ENCODE measurements at places on chromosomes 3 and 15. TPM values are rescaled to one million over a fixed set of nuclear protein-coding genes. Genes with fewer than 3 reads are reported as not detected.

- no peak for DNase-seq
These were observed 48.7 kb upstream of the WDR72 start for GRCh38 chr15:53808058-53808706.

DNA sequence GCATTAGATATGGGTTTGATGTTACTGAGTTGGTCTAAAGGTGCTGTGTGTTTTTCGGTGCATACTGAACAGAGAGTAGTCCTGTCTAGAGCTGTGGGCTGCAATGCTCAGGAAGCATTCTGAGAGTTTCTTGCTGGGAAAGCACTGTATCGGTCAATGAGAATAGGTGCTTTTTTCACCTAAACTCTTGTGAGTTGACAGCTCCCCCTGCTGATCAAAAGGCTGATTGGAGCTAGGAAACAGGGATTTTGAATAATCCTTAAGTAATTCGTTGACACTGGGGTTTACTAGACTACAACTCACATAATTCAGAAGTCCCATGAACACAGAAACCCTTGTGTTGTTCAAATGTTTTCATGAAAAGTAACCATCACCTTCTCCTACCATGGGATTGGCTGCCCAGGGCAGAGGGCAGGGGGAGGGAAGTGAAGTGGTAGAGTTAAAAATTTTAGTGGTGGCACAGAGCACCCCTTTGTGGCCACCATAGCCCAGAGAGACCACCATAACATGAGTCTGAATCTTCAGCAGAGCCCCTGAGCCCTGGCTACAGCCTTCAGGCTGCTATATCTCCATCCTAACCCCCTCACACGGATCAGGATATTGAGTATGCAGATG is 13.0 kb upstream of the MANF start:
- DNase-seq: peak; percentile 53

GRCh38 chr3:49563040-49563578 is 8.8 kb downstream of the BSN start:
- DNase-seq: no peak

- no peak for DNase-seq
These were observed 53.2 kb upstream of the BOC start for GRCh38 chr3:113158171-113158570.

GRCh38 chr15:80485370-80486164 is 81.4 kb downstream of the ARNT2 start:
- no peak for DNase-seq

DNA sequence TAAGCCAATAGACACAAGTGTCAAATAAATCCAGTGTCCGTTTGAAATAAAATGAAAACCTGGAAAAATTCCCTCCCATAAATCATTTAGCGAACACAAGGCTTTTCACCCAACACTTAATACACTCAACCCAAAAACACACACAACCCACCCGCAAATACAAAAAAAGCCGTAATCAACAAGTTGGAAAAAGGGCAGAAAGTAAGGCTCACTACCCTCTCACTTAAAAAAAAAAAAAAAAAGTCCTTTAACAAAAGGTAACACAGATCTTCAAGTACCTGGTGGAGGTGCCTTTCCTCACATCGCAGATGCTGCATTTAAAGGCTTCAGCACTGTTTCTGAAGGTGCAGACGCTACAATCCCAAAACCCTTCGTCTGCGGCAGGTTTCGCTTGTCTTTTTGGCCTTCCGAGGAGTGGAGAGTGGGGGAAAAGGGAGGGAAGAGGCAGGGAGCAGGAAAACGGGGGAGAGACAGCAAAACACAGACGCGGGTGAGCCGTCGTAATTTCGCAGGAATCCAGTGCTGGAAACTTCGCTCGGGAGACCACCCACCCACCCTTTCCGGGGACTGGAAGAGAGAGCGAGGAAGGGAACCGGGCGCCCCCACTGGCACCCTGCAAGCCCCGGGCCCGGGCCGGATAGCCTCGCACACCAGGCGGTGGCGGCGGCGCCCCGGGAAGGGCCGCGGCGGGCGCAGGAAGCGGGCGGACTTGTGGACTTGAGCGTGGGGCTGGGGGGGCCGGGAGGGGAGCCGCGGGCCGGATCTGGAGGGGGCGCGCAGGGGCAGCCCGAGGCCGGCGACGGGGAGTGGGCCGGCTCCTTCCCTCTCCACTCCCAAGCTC is 401.8 kb downstream of the SHQ1 start:
- DNase-seq: peak; percentile 49

DNA sequence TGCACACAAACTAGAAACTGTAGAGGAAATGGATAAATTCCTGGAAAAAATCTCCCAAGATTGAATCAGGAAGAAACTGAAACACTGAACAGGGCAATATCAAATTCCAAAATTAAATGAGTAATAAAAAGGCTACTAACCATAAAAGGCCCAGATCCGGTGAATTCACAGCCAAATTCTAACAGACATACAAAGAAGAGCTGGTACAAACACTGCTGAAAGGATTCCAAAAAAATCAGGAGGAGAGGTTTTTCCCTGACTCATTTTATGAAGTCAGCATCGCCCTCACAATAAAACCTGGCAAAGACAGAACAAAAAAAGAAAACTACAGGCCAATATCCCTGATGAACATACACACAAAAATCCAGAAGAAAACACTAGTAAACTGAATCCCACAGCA is 462.4 kb upstream of the THBS1 start:
- DNase-seq: peak; percentile 65

GRCh38 chr3:132838477-132838876 is 116.3 kb upstream of the NPHP3 start:
- DNase-seq: no peak

DNA sequence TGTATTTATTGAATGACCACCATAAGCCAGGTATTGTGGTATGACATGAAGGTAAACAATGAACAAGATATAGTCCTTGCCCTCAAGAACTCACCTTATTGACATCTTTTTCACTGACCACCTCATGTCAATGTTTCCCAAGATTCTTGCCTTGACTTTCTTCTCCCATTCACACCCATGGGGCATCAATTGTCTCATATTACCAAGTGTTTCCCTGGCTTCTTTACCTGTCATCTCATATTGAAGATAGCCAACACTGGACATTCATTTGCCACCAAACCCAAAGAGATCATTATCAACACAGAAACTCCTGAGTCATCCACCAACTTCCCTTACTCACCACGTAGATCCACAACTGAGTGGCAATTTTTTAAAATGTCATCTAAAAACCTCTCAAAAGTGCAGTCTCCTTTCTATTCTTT is 2.2 kb downstream of the EFHB start:
- DNase-seq: no peak

- DNase-seq: peak; percentile 17
These were observed 3.0 kb downstream of the RAB6B start for GRCh38 chr3:133892541-133893231.

- peak; percentile 61 for DNase-seq
These were observed 16.9 kb upstream of the RBPMS2 start for GRCh38 chr15:64792282-64792681.

DNA sequence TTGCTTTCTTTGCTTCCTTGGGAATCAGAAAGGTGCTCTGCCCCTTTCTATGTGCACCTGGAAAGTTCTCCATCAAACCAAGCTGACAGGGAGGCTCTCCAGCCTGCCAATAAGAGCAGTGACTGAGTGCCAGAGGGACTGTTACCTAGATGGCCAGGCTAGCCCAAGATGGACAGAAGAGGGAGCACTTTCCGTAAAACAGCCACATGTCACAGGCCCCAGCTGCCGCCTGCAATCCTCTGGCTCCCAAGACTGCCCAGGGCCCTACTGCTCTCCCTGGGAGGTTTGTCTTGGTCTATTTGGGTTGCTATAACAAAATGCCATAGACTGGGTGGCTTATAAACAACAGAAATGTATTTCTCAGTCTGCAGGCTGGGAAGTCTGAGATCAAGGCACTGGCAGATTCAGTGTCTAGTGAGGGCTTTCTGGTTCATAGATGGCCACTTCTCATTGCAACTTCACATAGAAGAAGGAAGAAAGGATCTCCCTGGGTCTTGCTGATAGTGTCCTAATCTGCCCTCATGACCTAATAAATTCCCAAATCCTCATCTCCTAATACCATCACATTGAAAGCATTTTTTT is 72.3 kb downstream of the TAMM41 start:
- peak; percentile 71 for DNase-seq

DNA sequence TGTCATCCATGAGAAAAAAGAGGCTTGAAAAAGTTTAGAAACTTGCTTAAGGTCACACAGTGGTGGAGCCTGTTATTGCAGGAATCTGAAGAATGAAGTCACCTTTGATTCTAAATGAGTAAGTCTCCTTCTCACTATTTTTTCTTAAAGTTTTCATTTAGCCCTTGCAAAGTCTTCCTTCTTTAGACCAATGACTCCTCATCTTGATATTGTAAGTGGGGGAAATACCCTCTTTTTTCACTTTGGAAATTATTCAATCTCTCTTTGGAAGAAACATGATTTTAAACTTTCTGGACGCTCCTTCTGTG is 787 bp upstream of the SLMAP start:
- no peak for DNase-seq

The GTF2A2 gene
- total RNA-seq: 142 TPM

The LIPC gene
- 1.1 TPM for total RNA-seq

The SUSD5 gene
- 14.1 TPM for total RNA-seq
